ENCODE measurements at places on chromosomes 3 and 15. TPM values are rescaled to one million over a fixed set of nuclear protein-coding genes. Genes with fewer than 3 reads are reported as not detected.
A peak's percentile ranks its signal among the peaks of the same experiment; 100 is the strongest.

Gene RBP2
- total RNA-seq: not detected

Gene SSUH2
- total RNA-seq: 0.43 TPM

Gene SLC25A20
- 9.8 TPM for total RNA-seq

Gene PPP1R14D
- not detected for total RNA-seq

Gene SERINC4
- 0.22 TPM for total RNA-seq

Gene ISL2
- total RNA-seq: not detected

Gene LEKR1
- 2.6 TPM for total RNA-seq

Gene PLA2G4D
- not detected for total RNA-seq

Gene NDUFB5
- total RNA-seq: 66.6 TPM

Gene PRKCI
- 44.5 TPM for total RNA-seq

Gene UCN2
- total RNA-seq: 0.20 TPM

GRCh38 chr3:146326875-146327543 lies 76.1 kb upstream of the PLSCR4 start:
- no peaks in the 10 kb centered on the region for H3K36me3 ChIP-seq
- no peaks in the 10 kb centered on the region for H3K4me1 ChIP-seq
- H3K27me3 ChIP-seq: no peaks in the 10 kb centered on the region
- no peak overlapping the region for H3K27ac ChIP-seq

DNA sequence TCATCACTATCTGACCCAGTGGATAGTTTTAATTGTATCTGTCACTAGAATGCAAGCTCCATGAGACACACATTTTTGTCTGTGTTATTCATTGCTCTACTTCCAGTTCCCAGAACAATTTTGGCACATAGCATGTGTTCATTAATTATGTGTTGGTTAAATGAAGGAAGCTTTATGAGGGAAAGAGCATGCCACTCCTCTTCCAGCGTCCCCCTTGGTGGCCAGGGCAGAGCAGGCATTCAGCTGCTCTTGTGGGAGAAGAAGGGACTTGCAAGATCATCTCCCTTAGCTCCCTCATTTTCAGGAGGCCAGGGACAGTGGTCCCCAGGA lies 489 bp upstream of the GALNT15 start:
- H3K27me3 ChIP-seq: no peaks in the 10 kb centered on the region
- H3K36me3 ChIP-seq: no peaks in the 10 kb centered on the region
- H3K4me1 ChIP-seq: peaks cover 14% of the 10 kb centered on the region
- no peak for DNase-seq

DNA sequence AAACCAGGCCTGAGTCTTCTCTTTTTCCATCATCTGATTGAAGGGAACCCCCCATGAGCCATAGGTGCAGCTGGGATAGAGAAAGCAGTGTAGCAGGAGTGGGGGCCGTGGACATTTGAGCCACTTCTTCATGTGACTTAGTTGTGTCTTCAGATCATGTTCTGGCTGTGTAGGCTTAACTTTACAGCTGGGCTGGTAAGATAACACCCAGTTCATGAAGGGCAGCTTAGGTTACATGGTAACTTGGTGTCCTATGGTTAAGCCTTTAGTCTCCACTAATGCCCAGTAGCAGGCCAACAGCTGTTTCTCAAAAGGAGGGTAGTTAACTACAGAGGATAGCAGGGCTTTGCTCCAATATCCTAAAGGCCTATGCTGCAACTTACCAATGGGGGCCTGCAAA lies 11.4 kb upstream of the SNRPN start:
- H3K27ac ChIP-seq: no peak overlapping the region
- no peak overlapping the region for H3K4me3 ChIP-seq
- H3K36me3 ChIP-seq: no peaks in the 10 kb centered on the region
- no peaks in the 10 kb centered on the region for H3K4me1 ChIP-seq

- no peak overlapping the region for H3K4me3 ChIP-seq
- no peak for DNase-seq
- peaks cover 8% of the 10 kb centered on the region for H3K4me1 ChIP-seq
- no peaks in the 10 kb centered on the region for H3K27me3 ChIP-seq
These were observed 28.4 kb downstream of the CPN2 start for GRCh38 chr3:194322678-194323211.

- DNase-seq: no peak
- H3K4me1 ChIP-seq: peaks cover 4% of the 10 kb centered on the region
- no peaks in the 10 kb centered on the region for H3K27me3 ChIP-seq
- no peaks in the 10 kb centered on the region for H3K36me3 ChIP-seq
- H3K27ac ChIP-seq: peak within 1 kb of the TSS; percentile 77
These were observed at the start of gene GDPGP1 for GRCh38 chr15:90234096-90234988. Gene GDPGP1, plus strand, starts transcription at chr15:90234209. Its CDS starts 6,700 bp downstream, at chr15:90240909.

- no peak overlapping the region for H3K4me3 ChIP-seq
- H3K36me3 ChIP-seq: no peaks in the 10 kb centered on the region
- H3K27ac ChIP-seq: no peak overlapping the region
- no peaks in the 10 kb centered on the region for H3K4me1 ChIP-seq
- no peak for DNase-seq
These were observed 11.4 kb upstream of the PRR20G start for GRCh38 chr3:127299276-127299675.

DNA sequence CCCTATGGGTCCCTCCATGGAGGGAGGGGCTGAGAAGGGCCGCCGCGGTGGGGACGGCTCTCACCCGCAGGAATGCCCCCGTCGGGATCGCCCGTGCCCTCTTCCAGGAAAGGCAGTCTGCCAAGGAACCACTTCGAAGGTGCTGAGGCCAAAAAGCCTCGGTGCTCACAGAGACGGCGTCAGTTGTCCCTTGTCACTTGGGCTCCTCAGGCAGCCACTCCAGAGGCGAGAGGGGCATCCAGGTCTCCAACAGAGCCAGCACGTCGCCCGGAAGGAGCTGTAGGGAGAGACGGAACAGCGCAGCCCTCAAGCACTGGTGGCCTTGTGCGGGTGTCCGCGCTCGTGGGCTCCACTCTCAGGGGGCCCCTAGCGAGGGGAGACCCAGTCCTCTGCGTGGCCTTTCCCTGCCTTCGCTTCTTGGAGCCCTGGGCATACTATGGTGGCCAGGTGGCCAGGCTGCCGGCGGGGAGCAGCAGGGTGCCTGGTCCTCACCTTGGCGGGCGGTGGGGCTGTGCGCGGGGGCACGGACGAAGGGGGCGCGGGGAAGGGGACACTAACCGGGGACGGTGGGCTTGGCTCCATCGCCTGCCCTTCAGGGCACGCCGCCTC lies 994 bp downstream of the MESP1 start:
- peak overlapping the region; percentile 58 for H3K4me3 ChIP-seq
- no peaks in the 10 kb centered on the region for H3K27me3 ChIP-seq
- no peak overlapping the region for H3K27ac ChIP-seq
- no peak for DNase-seq

DNA sequence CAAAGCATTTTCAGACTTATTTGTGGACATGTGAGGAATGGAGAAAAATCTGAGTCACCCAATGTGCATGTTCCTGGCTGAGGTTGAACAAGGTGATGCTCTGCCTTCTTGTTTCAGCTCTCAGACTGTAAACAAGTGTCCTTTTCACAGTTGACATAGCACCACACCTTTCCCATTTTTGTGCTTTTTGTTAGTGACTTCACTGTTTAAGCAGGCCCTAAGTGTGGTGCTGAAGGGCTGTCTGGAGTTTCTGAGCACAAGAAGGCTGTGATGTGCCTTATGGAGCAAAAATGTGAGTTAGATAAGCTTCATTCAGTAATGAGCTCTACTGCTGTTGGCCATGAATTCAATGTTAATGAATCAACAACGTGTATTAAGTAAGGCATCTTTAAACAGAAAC lies 20.4 kb downstream of the ABI3BP start:
- DNase-seq: no peak
- peaks cover 7% of the 10 kb centered on the region for H3K4me1 ChIP-seq
- no peaks in the 10 kb centered on the region for H3K27me3 ChIP-seq
- H3K36me3 ChIP-seq: no peaks in the 10 kb centered on the region
- no peak overlapping the region for H3K27ac ChIP-seq

DNA sequence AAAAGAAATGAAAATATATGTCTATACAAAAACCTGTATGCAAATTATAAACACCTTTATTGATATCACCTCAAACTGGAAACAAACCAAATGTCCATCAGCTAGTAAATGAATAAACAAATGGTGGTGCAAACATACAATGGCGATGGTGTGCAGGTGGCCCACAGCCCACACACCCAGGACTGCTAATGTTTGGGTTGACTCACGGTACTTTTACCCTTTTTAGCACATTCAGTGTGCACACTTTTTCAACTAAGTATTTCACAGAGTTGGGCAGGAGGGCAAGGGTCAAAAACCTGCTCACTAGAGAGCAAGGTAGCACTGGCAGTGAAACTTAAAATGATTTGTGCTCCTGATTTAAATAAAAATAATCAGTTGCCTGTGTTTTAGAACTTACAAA lies 123.1 kb upstream of the BHLHE40 start:
- no peaks in the 10 kb centered on the region for H3K4me1 ChIP-seq
- H3K4me3 ChIP-seq: no peak overlapping the region
- no peaks in the 10 kb centered on the region for H3K36me3 ChIP-seq
- no peak for DNase-seq

GRCh38 chr15:99249270-99249841 lies at the start of gene TTC23:
Gene TTC23, minus strand, starts transcription at chr15:99249581. Its CDS starts 20,869 bp downstream, at chr15:99228712.
- peak within 1 kb of the TSS; percentile 4 for H3K27ac ChIP-seq
- DNase-seq: no peak
- H3K4me1 ChIP-seq: peaks cover 5% of the 10 kb centered on the region

- H3K4me3 ChIP-seq: peak overlapping the region; percentile 29
- no peak overlapping the region for H3K27ac ChIP-seq
- DNase-seq: peak; percentile 82
- no peaks in the 10 kb centered on the region for H3K27me3 ChIP-seq
These were observed 365.5 kb downstream of the SHQ1 start for GRCh38 chr3:72482589-72483321.

- no peak for DNase-seq
- H3K27me3 ChIP-seq: no peaks in the 10 kb centered on the region
- no peaks in the 10 kb centered on the region for H3K36me3 ChIP-seq
- no peaks in the 10 kb centered on the region for H3K4me1 ChIP-seq
- no peak overlapping the region for H3K27ac ChIP-seq
These were observed 85.5 kb upstream of the FGF12 start for GRCh38 chr3:192812743-192813383.

- no peaks in the 10 kb centered on the region for H3K36me3 ChIP-seq
- H3K27me3 ChIP-seq: no peaks in the 10 kb centered on the region
- no peaks in the 10 kb centered on the region for H3K4me1 ChIP-seq
- no peak overlapping the region for H3K4me3 ChIP-seq
- H3K27ac ChIP-seq: no peak overlapping the region
- DNase-seq: no peak
These were observed 327.3 kb upstream of the GBE1 start for GRCh38 chr3:82088749-82089148.

- no peak for DNase-seq
- H3K36me3 ChIP-seq: no peaks in the 10 kb centered on the region
- peak overlapping the region; percentile 58 for H3K27ac ChIP-seq
These were observed 262.6 kb upstream of the TPM1 start for GRCh38 chr15:62779899-62780298.

DNA sequence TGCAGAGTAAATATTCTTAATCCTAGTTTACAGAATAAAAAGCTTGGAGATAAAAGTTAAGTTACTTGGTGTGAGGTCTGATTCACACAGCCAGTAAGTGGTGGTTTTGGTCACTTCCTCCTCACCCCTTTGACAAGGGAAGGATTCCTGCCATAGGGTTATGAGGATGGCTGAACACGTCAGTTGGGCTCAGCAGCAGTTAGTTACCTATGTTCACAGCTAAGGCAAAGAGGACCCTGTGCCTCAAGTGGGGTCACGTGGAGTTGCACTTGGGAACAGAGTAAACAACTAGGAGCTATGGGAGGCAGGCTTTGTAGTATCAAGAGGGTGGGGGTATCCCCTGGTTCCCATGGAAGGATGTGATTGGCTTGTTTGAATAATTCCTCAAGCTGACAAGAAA lies 232.2 kb downstream of the UBE2E2 start:
- no peak overlapping the region for H3K4me3 ChIP-seq
- DNase-seq: no peak
- H3K36me3 ChIP-seq: no peaks in the 10 kb centered on the region
- no peak overlapping the region for H3K27ac ChIP-seq
- H3K4me1 ChIP-seq: no peaks in the 10 kb centered on the region
- no peaks in the 10 kb centered on the region for H3K27me3 ChIP-seq

GRCh38 chr3:145959457-145960088 lies 201.4 kb downstream of the PLOD2 start:
- no peak overlapping the region for H3K27ac ChIP-seq
- no peaks in the 10 kb centered on the region for H3K27me3 ChIP-seq
- no peak overlapping the region for H3K4me3 ChIP-seq

DNA sequence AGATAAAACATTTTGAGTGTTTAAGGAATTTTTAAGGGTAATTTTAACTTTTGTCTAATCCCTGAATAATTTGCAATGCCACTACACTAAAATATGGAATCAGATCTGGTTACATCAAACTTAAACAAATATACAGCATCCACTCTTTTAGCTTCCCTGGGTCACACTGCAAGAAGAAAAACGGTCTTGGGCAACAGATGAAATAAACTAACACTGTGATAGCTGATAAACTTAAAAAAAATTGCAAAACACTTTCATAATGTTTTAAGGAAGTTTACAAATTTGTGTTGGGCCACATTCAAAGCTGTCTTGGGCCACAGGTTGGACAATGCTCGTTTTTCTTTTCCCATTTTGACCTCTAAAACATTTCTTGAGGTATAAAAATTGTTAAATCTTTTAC lies 34.3 kb downstream of the CCDC66 start:
- H3K4me1 ChIP-seq: peaks cover 8% of the 10 kb centered on the region
- H3K27ac ChIP-seq: no peak overlapping the region
- DNase-seq: no peak
- peaks cover 3% of the 10 kb centered on the region for H3K27me3 ChIP-seq

DNA sequence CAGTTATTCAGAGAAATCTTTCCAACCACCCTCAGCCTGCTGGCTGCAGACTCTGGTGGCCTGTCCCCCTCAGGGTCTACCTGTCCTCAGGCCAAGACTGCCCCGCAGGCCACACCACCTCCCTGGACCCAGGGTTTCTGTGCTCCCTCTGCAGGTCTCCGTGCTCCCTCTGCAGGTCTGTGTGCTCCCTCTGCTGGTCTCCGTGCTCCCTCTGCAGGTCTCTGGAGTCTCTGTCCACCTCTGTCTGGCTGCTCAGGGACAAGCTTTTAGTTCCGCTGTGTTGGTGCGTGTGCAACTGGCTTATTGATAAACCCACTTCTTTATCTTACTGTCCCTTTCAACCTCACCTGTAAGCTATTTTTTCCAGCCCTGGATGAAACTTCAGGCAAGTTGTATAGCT lies 30.1 kb downstream of the BDH1 start:
- H3K4me3 ChIP-seq: no peak overlapping the region
- H3K36me3 ChIP-seq: no peaks in the 10 kb centered on the region
- no peak overlapping the region for H3K27ac ChIP-seq
- no peaks in the 10 kb centered on the region for H3K27me3 ChIP-seq

DNA sequence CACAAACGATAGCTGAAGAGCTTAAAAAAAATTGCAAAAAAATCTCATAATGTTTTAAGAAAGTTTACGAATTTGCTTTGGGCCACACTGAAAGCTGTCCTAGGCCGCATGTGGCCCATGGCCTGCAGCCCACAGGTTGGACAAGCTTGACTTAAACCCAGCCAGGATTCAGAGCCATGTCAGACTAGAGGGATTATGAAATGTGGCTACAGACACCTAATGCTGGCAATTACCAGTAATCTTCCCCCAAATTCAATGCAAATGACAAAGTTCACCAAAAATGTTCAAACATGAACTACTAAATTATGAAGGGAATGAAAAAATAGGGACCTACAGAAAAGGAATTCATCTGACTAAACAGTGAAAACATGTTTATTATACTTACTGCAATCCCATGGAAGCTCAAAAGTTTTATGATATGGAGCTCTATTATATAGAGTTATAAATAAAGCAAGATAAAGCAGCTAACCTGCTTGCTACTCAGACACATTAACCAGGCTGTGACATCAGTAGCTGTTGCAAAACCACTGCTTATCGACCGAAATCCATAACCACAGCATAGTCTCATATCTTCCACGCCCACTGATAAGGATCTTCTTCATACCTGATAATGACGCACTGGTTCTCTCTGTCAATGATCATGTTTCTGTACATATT lies 49.2 kb downstream of the LDHAL6B start:
- H3K27ac ChIP-seq: no peak overlapping the region
- no peak for DNase-seq
- H3K4me1 ChIP-seq: no peaks in the 10 kb centered on the region
- no peak overlapping the region for H3K4me3 ChIP-seq
